ENCODE measurements at places on chromosomes 4 and X.

GRCh38 chrX:45619290-45619689 is 418.6 kb upstream of the DIPK2B start:
- no peak for DNase-seq

DNA sequence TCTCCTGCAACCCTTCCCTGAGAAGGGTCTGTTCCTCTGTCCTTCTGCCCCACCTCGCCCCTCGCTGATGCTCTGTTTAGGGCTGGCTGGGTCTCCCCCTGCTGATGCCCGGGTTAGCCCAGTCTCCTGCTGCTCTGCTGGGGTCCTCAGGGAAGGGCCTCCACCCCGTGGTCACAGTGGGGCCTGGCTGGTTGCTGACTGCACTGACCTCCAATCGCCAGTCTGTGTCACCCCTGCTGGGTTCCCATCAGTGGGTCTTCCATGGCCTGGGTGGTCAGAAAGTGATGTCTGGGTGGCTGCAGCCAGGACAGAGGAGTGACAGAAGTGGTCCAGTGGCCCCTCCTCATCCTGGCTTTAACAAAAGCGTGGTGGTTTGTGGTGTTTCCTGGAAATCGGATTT is 44.7 kb downstream of the EVC start:
- no peak for DNase-seq

DNA sequence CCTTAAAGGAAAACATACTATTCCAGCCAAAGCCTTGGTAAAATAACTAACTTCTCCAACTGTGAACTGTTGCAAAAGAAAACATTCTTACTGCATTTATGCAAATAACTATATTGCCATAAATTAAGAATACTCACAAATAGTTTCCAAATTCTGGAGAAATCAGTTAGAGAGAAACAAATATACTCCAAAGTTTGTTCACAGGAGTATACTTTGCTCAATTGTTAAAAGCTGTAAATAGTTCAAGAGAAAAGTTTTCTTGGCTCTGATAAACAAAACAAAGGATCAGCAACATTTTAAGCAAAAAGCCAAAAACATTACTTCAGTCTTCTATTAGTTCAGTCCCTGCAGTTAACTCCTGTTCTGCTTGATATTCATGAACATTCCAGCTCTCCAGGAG is 83.0 kb downstream of the EIF4E start:
- no peak for DNase-seq

DNA sequence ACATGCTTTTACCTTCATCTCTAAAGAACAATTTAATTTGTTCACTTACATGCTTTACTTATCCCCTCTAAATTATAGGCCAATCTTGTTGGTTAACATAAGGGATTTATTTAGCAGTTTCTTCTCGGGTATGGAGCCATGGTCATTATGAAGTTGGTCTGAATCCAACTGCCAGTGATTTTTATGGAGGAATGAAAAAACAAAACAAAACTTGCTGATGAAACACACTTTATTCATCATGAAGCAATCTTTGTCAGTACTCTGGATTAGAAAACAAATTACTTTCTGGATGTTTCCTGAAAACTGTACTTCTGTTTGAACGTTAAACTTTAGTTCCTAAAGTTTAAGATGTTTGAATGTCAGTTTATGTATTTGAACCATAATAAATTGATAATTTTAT is 715.8 kb downstream of the KLHL13 start:
- DNase-seq, result no peak

- peak; percentile 55 for DNase-seq
These were observed 186.0 kb upstream of the FAM241A start for GRCh38 chr4:111959222-111959621.

DNA sequence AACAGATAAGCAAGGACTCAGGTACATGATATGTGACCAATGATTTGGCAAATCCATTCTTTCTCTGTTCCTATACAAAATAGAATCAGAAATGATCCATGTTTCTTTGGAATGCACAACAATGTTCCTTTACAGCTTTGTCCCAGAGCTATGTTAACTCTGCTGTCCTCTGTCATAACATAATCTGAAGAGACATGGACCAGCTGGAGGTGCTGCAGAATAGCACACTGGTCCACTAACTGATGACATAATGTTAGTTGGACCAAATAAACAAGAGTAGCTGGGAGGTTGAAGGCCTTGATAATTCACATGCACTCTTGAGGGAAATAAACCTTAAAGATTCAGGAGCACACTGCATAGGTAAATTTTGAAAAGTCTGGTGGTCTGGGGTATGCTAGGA is 23.0 kb upstream of the DHX15 start:
- DNase-seq, result no peak

DNA sequence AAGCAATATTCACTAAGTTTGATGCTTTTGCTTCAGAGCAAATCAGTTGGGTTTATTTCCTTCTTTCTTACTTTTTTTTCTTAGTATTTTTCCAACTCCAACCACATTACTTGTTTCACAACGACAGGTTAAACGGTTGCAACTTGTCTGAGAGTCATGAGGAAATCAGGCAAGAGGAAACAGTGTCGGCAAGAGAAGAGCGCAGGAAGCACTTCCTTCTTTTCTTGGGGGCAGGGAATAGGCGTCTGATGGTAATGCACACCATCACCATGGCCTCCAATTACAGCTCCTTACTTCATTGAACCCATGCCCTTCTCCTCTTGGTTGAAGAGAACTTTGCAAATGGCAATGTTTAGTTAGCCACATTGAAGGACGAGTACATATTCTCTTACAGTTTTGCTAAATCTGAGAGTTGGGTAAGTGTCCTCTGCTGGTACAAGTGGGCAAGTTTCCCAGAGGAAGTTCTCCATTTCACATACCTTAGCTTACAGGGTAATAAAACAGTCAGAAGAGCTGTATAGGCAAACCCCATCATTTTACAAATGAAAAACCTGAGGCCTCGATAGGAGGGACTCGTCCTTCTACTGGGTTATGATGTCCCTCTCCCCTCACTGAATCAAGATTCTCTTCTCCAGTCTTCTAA is 8.3 kb upstream of the CXCL8 start:
- DNase-seq, result no peak

DNA sequence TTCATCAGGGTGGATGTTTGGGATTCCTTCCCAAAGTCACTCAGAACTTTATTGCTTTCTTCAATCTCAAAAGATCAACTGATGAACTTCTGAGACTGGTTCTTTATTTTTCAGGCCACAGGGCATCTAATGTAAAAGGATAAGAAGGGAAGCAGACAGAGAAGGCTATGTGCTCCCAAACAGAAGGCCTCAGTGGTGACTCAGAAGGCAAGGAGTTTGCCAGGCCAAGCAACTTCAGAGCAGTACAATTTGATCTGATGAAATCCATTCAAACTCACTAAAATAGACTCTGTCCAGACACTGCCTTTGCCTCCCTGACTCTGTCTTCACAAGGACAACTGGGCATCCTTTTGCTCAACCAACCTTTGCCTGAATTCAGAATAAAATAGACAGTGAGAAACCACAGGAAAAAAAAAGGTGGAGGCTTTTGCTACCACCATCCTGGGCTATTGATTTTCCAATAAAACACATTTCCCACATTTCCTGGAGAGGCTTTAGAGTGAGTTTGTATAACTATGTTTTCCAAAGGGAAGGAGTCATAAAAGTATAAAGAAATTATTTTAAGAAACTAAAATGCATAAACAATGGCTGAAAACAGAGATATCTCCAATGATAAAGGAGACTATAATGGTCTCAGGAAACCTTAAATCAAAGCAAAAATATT is 55.2 kb downstream of the ARHGEF6 start:
- DNase-seq, result no peak

- no peak for DNase-seq
These were observed 47.3 kb upstream of the NSG1 start for GRCh38 chr4:4339504-4340085.

- DNase-seq, result peak; percentile 0
These were observed 216.7 kb downstream of the IL13RA2 start for GRCh38 chrX:114800719-114801118.
